Right renal pelvis (tissue), 4 donors: ENCODE measurements at places on chromosomes 6 and 20. TPM values are rescaled to one million over a fixed set of nuclear protein-coding genes. Genes with fewer than 3 reads are reported as not detected.
A peak's percentile ranks its signal among the peaks of the same experiment; 100 is the strongest.

OR2H2 gene
- 0.16 TPM for polyA plus RNA-seq

ADTRP gene
- 1.3 TPM for polyA plus RNA-seq

THBD gene
- polyA plus RNA-seq = 5.2 TPM

PSORS1C2 gene
- polyA plus RNA-seq = not detected

LRRN4 gene
- polyA plus RNA-seq = 9.6 TPM

ADGRF1 gene
- polyA plus RNA-seq = 40.7 TPM

XKR7 gene
- 0.39 TPM for polyA plus RNA-seq

PTCRA gene
- 0.36 TPM for polyA plus RNA-seq

TRIM40 gene
- not detected for polyA plus RNA-seq

PRDM1 gene
- polyA plus RNA-seq = 3.5 TPM

HDDC2 gene
- polyA plus RNA-seq = 106 TPM

CLVS2 gene
- polyA plus RNA-seq = 0.17 TPM

- DNase-seq = no peak
Observed at GRCh38 chr20:56381501-56381900, 10.5 kb downstream of the AURKA start.

DNA sequence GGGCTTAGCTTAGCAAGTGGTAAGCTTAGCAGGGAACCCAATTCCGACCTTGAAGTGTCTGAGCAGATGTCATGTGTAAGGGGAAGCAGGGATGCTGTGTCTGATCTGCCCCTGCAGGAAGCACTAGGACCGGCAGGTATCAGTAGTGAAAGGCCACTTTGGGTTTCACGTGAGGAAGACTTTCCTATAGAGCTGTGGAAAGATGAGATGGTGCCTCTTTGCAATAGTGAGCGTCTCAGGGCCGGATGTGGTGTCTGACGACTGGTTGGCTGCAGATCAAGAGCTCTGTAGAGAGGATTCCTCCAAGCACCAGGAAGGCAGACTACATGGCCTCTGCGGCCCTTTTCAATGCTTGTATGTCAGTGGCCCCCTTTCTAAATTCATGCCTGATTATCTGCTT is 98.3 kb downstream of the TIAM2 start:
- DNase-seq = no peak

DNA sequence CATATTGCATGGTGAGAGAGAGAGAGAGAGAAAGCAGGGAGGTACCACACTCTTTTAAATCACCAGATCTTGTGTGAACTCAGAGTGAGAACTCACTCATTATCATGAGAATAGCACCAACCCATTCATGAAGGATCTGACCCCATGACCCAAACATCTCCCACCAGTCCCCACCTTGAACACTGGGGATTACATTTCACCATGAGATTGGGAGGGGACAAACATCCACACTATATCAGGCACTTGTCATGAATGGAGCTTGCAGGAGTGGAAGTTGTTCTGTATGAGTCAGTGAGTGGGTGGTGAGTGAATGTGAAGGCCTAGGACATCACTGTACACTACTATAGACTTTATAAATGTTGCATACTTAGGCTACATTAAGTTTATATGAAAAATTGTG is 47.7 kb upstream of the RNF182 start:
- no peak for DNase-seq

- no peak for DNase-seq
Observed at GRCh38 chr20:24131281-24131680, 142.7 kb upstream of the GGTLC1 start.

DNA sequence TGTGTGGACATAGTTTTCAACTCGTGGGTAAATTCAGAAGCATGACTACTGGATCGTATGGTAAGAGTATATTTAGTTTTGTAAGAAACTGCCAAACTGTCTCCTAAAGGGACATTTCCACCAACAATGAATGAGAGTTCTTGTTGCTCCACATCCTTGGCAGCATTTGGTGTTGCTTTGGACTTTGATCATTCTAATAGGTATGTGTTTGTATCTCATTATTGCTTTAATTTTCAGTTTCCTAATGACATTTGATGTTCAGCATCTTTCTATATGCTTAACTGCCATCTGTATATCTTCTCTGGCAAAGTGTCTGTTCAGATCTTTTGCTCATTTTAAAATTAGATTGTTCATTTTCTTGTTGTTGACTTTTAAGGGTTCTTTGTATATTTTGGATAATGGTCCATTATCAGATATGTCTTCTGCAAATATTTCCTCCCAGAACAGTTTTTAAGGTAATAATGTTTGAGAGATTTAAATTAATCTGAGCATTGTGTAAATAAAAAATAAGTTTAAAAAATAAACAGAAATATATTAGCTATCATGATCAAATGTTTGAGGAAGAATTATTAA is 138.7 kb downstream of the CCDC170 start:
- no peak for DNase-seq

DNA sequence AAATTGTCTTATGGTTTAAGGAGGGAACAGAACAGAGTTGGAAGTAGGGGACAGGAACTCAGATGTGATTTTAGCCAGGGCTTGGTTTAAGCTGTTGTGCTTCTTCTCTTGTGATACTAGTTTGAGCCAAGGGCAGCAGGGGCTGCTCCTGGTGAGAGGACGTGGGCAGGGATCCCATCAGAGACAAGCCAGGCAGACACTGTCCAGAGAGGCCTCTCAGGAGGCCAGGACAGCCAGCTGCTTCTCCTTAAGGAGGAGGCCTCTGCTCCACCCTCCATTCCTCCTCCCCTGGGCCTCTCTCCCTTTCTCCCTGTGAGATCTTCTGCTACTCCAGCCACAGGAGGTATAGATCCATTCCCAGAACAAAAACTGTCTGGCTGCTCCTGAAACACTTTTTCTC is 108.4 kb upstream of the MLN start:
- no peak for DNase-seq

- no peak for DNase-seq
Observed at GRCh38 chr6:152270301-152270925, 366.7 kb downstream of the SYNE1 start.

- peak; percentile 9 for DNase-seq
Observed at GRCh38 chr20:42074944-42075343, 456.8 kb upstream of the CHD6 start.
